Effector memory CD8-positive, alpha-beta T cell (primary cell): ENCODE measurements at places on chromosomes 3 and 15.

GRCh38 chr3:17233398-17233800 is 348.6 kb downstream of the PLCL2 start:
- DNase-seq = peak; percentile 34

- no peak for DNase-seq
Measured at GRCh38 chr3:193489949-193490348, 64.7 kb downstream of the ATP13A4 start.

GRCh38 chr3:163462446-163462845 is 1615.8 kb downstream of the SI start:
- no peak for DNase-seq

DNA sequence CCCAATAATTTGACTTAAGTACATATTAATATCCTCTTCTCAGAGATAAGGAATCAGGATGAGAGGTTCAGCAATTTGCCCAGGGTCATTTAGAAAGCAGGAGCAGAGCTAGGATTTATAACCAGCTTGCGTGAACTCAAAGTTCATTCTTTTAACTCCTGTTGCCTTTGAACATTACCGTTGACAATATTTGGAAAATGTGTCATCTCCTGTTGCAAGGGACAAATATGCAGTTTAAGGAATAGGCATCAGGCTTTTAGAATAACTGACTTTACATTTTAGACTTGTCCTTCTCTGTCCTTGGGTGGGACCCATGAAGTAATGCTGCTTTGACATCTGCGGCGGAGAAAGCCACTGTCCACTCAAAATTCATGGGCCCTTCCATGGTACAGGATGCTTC is 252.2 kb upstream of the RGMA start:
- DNase-seq = no peak

- no peak for DNase-seq
Measured at GRCh38 chr3:101936419-101937356, 87.4 kb downstream of the NFKBIZ start.

DNA sequence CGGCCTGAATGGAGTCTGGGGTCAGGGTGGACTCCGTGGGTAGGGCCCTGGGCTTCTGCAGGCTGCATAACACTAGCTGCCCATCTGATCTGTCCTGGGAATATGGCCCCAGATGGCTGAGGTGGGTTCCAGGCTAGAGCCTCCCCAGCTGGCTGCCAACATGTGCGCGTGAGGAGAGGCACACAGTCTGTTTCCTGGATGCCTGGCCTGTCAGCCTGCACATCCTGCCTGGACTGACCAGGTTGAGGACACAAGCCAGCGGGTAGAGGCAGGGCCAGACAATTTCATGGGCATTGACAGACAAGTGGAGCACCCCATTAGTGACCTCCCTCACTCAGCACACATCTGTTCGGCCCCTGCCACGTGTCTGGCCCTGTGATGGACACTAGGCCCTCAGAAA is 29.8 kb upstream of the RPL29 start:
- no peak for DNase-seq

DNA sequence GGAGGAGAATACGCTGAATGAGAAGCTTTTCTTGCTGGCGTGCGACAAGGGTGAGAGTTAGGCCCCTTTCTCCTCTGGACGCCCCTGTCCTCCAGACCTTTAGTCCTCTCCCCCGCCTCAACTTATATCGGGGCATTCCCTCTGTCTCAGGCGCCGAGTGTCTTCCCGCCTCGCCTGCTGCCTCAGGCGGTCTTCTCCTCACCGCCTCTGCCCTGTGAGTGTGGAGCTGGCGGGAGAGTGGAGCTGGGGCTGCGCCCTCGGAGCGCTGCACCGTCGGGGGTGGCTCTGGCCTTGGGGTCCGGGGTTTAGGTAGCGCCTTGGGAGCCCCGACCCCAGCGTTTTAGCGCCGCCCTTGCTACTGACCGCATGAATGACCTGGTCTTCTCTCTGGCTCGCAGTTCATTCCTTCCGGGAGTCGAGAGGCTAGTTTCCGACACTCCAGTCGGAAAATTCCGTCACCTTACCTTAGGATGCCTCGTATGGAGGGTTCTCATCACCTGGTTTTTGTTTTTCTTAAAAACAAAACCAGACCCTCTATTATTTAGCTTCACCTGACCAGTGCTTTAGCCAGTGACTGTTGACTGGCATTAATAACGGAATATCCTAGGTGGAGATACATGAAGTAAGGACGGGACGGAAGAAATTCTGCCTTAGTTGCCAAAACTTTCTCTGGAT is 985 bp downstream of the TRPC1 start:
- peak; percentile 1 for DNase-seq

DNA sequence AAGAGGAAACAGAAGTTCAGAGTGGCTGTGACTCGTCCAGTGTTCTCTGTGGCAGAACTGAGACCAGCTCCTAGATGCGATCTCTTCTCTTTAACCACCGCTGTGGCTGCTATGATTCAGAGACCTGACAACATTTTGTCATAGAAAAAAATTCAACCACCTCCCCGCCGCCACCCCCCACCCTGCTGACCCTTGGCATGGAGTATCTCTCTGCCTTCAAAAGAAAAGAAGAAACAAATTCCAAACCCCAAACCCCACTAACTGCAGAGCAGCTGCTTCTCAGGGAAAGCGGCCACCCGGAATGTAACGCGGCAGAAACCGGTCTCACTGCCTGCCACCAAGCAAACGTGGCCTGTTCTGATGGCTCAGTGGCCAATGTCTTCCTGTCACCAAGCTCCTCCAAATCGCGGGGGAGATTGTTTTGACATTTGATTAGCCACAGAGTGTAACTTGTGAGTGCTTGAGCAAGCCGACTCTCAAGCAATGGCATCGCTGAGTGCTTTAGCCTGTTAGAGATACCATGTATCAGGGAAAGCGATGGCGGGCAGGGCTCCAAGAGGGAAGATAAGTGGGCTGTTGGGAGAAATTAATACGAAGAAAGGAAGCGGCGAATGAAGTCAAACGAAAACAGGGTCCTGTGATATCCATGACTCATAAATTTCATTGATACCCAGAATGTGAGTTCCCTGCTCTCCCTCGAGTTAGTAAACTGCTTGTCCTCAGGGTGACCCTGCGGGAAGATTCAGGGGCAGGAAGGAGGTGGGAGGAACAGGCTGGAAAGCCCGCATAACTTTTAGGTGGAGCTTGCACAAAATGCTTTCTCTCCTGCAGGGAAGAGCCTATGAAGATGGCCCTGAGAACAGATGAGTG is 44.8 kb upstream of the TLE3 start:
- DNase-seq = no peak

GRCh38 chr3:44802011-44802410 is 40.4 kb downstream of the KIF15 start:
- DNase-seq = no peak

GRCh38 chr3:143536817-143537535 is 311.3 kb downstream of the SLC9A9 start:
- no peak for DNase-seq

GRCh38 chr3:178437236-178437635 is 99.0 kb upstream of the KCNMB2 start:
- no peak for DNase-seq

GRCh38 chr3:129888771-129889170 is 4.7 kb downstream of the TMCC1 start:
- no peak for DNase-seq

DNA sequence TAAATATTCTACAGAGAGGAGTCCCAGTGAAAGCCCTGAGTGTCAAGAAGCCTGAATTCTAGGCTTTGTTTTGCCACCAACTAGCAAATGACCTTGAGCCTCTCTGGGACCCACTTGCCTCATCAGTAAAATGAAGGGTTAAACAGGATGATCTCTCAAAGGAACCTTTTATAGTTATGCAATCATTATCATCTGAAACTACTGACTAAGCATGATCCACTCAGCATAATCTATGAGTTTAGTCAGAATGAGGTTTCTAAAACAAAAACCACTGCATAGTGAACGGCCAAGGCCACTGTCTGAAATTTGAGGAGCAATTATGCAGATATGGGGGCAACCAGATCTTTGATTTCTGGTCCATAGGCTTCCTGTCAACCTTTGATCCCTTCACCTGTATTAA is 319.0 kb downstream of the MECOM start:
- no peak for DNase-seq

- no peak for DNase-seq
Measured at GRCh38 chr3:86958534-86958933, 32.4 kb downstream of the VGLL3 start.

GRCh38 chr15:87851497-87851896 is 405.0 kb downstream of the NTRK3 start:
- no peak for DNase-seq

DNA sequence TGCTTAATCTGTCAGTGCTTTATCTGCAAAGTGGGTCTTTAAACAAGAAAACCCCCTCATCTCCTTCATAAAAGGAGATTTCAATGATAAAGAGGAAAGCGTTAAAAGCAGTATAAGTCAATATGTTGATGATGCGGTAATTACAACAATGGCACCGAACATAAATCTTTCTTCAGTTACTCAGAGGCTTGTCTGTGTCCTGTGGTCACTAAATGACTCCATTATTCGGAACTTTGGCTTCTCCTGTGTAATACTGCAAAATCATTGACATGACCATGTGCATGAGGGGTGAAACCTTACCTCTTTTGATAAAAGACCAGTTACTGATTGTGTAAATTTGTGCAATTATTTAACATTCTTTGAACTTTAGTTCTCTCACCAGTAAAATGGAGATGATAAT is 4.8 kb upstream of the USP3 start:
- no peak for DNase-seq

DNA sequence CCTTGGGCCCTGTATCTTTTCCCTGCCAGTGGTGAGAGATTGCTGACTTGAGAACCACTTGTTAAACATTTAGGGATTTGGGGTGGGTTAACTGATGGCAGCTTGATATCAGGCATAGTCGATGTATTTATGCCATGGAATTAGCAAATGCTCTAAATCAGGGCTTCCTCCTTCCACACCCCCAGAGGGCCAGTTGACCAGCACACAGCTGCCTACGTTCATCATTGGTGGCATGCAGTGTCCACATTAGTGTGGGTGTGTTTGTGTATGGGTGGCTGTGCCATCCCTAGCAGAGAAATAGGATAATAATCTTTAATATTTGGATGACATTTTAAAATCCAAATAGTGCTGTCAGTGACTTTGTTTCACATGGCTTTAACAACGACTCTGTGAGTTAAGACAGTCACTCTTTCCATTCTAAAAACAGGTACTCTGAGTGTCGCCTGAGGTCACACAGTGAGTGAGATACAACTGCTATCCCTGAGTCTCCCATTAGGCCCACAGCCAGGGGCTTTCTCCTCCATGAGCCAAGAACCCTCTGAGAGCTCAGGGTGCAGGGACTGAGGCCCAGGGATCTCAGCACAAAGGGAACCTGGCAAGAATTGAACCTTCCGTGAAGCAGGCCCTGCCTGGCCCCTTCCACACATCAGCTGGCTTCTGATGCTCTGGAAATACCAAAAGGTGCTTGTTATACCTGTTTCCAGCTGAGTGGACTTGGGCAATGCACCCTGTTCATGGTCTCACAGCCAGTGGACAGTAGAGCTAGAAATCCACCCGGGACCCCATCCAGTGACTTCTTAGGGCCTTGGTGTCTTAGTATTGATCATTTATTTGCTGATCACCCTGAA is 4.3 kb upstream of the LTF start:
- no peak for DNase-seq

- DNase-seq = no peak
Measured at GRCh38 chr3:118101891-118102290, 932.8 kb downstream of the IGSF11 start.

DNA sequence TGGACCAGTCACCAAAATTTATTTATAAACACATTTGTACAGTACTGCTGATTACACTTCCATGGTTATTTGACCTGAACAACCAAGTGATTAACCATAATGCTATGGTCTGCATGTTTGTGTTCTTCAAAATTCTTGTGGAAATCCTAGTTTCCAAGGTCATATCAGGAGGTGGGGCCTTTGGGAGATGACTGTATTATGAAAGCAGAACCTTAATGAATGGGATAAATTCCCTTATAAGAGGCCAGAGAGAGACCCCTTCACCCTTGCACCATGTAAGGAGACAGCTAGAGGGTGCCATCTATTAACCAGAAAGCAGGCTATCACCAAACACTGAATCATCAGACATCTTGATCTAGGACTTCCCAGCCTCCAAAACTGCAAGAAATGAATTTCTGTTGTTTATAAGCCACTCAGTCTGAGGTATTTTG is 1.9 kb downstream of the SCAPER start:
- no peak for DNase-seq

GRCh38 chr3:24336101-24336500 is 158.5 kb downstream of the THRB start:
- DNase-seq = no peak
